ENCODE measurements at places on chromosomes 5 and 9.
A peak's percentile ranks its signal among the peaks of the same experiment; 100 is the strongest.

GRCh38 chr9:134929193-134930158 lies 11.8 kb upstream of the FCN1 start:
- H3K4me1 ChIP-seq, result no peaks in the 10 kb centered on the region
- no peak for DNase-seq
- no peaks in the 10 kb centered on the region for H3K36me3 ChIP-seq
- H3K4me3 ChIP-seq, result no peak overlapping the region

DNA sequence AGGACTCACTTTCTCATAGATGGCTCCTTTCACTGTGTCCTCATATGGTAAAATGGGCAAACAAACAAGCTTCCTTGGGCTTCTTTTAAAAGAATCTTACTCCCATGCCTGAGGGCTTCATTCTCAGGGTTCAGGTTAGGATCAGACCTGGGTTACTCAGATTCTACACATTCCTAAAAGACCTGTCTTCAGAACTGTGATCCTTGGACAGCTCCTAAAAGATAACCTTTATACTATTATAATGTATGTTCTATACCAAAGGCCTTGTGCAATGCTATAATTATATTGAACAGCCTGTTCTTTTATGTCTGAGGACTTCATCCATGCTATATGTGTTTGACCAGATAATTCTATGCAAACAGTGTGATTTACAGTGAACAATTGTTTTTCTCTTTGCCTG lies 264.4 kb upstream of the CDH10 start:
- no peak overlapping the region for H3K27ac ChIP-seq
- no peak overlapping the region for H3K4me3 ChIP-seq
- H3K27me3 ChIP-seq, result no peaks in the 10 kb centered on the region

DNA sequence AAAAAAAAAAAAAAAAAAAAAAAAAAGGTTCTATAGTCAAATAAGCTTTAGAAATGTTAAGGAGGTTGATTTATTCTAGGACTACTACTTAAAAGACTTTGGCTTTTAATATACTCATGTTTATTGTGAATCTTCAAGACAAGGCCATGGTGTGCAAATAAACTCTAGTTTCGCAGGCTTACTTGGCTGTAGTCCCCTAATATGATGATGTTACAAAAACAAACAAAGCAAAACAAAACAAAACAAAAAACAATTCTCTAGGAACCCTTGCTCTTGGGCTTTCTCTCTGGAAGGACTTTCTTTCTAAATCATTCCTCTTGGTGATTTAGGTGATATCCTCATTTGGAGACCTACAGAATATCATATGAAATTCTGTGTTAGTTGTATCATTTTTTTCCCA lies 172.0 kb downstream of the GDNF start:
- no peak for DNase-seq
- H3K27me3 ChIP-seq, result no peaks in the 10 kb centered on the region
- H3K4me1 ChIP-seq, result peaks cover 15% of the 10 kb centered on the region
- no peak overlapping the region for H3K27ac ChIP-seq
- H3K36me3 ChIP-seq, result no peaks in the 10 kb centered on the region

DNA sequence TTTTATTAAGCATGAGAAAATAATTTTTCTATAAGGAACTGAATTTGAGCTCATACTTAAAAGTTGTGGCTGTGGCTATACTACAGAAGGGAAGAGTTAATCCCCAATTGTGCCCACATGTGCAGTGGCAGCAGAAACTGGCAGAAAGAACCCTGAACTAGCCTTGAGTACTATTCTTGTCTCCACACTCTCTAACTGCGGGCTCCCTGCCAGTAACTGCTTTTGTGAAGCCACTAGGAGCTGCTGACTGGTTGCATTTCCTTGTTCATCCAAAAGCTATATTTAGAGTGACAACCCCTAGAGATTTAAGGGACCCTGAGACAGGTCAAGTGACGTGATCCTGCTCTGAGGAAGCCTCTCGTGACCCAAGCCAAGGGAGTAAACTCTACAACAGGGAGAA lies 238.6 kb downstream of the ELAVL2 start:
- no peak for DNase-seq
- H3K27ac ChIP-seq, result no peak overlapping the region
- H3K4me1 ChIP-seq, result no peaks in the 10 kb centered on the region
- H3K27me3 ChIP-seq, result no peaks in the 10 kb centered on the region
- H3K36me3 ChIP-seq, result peaks cover 2% of the 10 kb centered on the region
- H3K4me3 ChIP-seq, result no peak overlapping the region

- no peak overlapping the region for H3K27ac ChIP-seq
- peak; percentile 62 for DNase-seq
- peaks cover 8% of the 10 kb centered on the region for H3K4me1 ChIP-seq
- peaks cover 16% of the 10 kb centered on the region for H3K27me3 ChIP-seq
Observed at GRCh38 chr5:113606298-113607134, 93.0 kb downstream of the YTHDC2 start.

DNA sequence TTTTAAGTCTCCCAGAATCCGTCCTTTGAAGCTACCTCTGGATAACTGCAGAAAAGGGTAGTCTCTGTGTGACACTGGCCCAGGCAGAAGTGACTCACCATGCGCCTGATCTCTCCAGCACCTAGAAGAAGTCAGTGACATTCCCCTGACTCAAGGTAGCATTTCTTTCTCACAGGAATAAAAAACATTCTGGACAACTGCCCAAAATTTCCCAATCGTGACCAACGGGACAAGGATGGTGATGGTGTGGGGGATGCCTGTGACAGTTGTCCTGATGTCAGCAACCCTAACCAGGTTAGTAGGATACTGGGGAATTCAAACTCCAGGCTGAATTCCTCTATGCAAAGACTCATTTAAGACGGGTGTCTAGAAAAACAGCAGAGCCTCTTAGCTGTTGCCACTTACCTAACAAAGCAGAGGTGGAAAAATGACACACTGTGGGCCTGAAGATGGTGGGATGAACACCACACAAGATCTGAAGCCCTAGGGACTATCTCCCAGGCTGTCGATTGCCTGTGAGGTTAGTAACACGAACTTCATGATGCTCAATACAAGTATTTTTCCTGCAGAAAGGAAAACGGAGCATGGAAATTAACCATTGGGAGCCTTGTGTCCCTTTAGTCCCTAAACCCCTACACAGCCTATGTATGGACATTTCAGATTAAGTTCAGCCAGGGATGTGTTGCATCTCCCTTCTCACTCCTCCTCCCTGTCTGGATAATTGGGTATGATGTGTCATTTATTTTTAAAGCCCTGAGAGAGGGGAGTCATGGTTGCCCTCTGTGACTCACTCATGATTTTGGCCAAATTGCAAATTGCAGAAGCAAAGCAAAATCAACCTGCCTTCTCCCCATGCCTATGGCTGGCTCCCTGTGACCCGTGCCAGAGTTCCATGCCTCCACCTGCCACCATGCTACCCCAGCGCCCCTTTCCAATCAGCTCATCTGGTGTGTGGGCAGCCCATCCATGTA lies 37.2 kb downstream of the THBS4 start:
- no peaks in the 10 kb centered on the region for H3K36me3 ChIP-seq
- no peak overlapping the region for H3K27ac ChIP-seq
- no peak for DNase-seq

- H3K4me3 ChIP-seq, result no peak overlapping the region
- H3K27ac ChIP-seq, result no peak overlapping the region
- DNase-seq, result no peak
- no peaks in the 10 kb centered on the region for H3K4me1 ChIP-seq
Observed at GRCh38 chr9:105681724-105682123, 12.6 kb upstream of the TMEM38B start.

- H3K27me3 ChIP-seq, result no peaks in the 10 kb centered on the region
- H3K4me3 ChIP-seq, result peak overlapping the region; percentile 82
- DNase-seq, result no peak
- H3K36me3 ChIP-seq, result no peaks in the 10 kb centered on the region
- H3K27ac ChIP-seq, result no peak overlapping the region
Observed at GRCh38 chr9:34381323-34381722, 4.6 kb upstream of the MYORG start.

DNA sequence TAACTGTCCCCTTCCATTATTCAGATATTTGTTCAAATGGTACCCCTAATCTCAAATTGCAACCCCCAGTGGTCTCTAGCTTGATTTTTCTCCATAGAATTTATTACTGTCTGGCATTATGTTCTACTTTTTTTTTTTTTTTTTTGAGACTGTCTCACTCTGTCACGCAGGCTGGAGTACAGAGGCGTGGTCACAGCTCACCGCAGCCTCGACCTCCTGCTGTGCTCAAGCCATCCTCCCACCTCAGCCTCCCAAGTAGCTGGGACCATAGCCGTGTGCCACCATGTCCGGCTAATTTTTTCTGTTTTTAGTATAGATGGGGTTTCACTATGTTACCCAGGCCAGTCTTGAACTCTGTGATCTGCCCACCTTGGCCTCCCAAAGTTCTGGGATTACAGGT lies 2.0 kb upstream of the REEP5 start:
- H3K36me3 ChIP-seq, result peaks cover 3% of the 10 kb centered on the region
- H3K27me3 ChIP-seq, result no peaks in the 10 kb centered on the region
- peak overlapping the region; percentile 20 for H3K27ac ChIP-seq
- H3K4me3 ChIP-seq, result peak overlapping the region; percentile 98
- DNase-seq, result no peak
- H3K4me1 ChIP-seq, result peaks cover 64% of the 10 kb centered on the region

All from activated T-cell treated with anti-CD3 and anti-CD28 coated beads, Interleukin-2, amount 50 U/mL, for 72 hours (primary cell).